ENCODE measurements at places on chromosomes 1 and 21. TPM values are rescaled to one million over a fixed set of nuclear protein-coding genes. Genes with fewer than 3 reads are reported as not detected.

- DNase-seq, result no peak
These were observed 410 bp downstream of the TXNDC12 start for GRCh38 chr1:52054496-52055065.

GRCh38 chr1:15088281-15088971 lies 65.1 kb upstream of the TMEM51 start:
- no peak for DNase-seq

Gene OR2L8
- not detected for total RNA-seq

Gene TIE1
- 2.2 TPM for total RNA-seq
